ENCODE measurements at places on chromosomes 2 and 18.

DNA sequence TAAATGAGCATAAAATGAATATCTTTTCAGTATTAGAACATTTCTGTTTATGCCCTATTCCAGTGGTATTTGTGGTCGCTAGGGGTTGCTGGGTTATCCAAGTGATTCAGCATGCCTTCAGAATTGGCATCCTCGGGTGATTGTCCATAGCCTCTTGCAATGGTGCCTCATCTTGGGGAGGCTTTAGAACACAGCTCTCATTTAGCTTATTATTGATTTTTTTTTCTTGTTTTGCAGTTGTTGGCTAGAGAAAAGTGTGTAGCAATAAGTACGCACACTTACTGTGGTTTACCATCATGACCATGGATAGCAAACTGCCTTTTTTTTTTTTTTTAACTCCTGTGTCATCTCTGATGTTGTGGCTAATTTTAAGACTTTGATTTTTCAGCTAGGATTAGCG, 33.6 kb downstream of the PLEKHA3 start:
- no peak for DNase-seq

- no peak for DNase-seq
These were observed 24.1 kb upstream of the NFATC1 start for GRCh38 chr18:79371561-79372121.

- no peak for DNase-seq
These were observed 55.7 kb downstream of the RTP5 start for GRCh38 chr2:241925277-241925676.

DNA sequence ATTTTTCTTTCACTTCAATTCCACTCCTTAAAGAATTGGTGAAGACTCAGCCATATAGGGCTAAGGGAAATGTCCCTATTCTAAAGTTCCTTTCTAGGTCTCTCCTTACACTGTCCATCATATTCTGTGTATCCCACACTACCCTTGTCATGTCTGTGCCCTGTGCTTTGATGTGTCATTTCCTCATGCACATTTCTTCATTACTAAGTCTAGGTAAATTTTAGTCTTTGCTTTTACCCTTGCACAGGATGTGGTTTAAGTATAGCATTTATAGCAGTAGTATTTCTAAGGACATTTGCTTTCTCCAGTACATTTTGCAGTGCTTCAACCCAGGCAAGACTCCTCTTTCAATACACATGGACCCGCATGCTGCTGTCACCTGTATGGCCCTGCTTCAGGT, 221.5 kb upstream of the ACVR2A start:
- no peak for DNase-seq

Data from activated T-helper 1 cell treated with anti-CD3 and anti-CD28 coated beads, Interleukin-2, amount 50 U/mL, for 16 hours (primary cell).